ENCODE measurements at places on chromosomes 7 and 10.

DNA sequence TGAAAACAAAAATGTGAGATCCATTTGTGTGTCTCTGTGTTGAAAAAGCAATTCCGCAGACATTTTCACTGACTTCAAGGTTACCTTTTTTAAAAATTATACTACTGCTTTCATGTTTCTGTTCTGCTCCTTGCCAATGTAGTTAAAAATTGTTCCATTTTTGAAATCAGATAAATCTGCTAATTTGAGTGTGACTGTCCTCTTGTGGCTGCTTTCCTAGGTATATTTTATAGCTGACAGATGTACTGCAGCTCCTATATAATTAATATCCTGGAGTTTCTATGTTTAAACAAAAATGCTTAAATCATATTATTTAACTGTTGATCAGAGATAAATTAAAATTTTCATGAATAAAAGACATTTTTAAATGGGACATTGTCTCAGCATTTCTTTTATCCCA is 177.6 kb upstream of the LRRTM3 start:
- no peak for DNase-seq

GRCh38 chr7:131385039-131385605 is 57.4 kb downstream of the MKLN1 start:
- peak; percentile 49 for DNase-seq

DNA sequence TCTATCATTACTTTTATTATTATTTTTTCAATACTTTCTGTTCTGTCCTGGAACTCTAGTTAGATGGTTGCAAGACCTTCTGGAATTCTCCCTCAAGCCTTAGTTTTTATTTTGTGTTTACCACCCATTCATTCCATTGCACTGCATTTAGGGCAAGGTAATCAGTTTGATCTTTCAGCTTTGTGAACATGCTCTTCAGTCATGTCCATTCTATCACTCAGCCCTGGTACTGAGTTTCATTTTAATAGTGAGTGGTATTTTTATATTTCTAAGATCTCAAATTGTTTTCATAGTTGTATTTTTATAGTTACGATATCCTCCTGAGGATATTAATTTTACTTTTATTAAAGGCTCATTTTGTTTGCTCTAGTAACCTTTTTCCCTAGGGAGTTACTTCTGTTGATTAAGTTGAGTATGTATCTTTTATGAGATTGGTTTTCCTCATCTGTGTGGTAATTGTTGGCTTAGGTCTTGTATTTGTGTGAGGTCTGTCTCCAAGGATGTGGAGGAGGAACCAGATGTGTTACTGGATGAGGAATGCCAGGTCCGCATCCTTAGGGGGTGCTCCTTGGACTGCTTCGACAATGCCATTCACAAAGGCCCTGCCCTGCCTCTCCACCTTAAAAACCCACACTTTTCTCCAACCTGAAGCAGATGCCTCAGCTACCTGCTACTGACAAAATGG is 46.7 kb upstream of the RAB18 start:
- DNase-seq: no peak

DNA sequence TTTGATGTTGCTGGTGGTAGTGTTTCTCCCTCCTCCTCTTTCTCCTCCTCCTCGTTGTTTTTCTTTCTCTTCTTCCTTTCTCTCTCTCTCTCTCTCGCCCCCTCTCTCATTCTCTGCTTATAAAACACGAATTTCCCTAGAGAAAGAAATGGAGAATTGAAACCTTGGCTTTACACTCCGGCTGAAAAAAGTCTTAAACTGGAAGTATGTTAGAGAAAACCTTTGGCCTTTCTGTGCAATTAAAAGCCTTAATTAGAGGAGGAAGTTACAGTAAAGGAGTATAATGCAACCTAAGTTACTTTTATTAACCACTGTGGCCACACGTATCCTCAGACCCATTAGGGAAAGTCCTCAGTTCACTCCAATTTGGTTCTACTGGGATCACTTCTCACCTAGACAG is 501.7 kb upstream of the SORCS1 start:
- no peak for DNase-seq

DNA sequence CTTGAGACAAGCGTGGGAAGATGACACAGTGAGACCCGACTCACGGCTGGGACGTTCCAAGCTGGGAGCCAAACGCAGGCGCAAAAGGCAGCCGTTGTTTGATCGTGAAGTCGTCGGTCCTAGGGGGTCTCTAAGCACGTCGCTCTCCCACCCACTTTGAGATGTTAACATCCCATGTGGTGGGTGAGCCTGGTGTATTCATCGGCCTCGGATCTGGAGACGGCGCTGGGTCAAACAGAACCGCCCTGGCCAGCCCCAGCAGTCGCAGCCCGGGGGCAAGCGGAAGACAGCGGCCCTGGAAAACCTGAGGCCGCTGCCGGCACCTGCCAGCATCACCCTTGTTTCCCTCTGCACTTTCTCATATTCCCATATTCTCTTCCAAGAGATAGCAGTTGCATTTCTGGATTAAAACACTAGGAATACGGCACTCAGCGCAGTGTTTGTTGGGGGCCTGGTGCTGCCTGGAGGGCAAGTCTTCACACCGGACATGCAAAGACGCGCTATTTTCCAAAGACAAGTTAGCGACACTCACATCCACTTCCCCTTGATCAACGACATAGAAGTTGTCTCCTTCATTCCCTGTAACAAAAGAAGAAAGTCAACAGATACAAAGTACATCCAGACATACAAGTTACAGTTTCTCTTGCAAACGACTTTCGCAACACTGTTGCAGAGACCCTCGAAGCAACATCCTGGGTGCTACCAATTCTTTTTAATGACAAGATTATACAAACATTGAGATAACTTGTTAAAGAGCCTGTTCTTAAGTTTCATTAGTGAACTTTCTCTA is 86.2 kb upstream of the PDGFA start:
- DNase-seq: no peak

GRCh38 chr7:114026486-114027089 is 107.8 kb upstream of the PPP1R3A start:
- peak; percentile 65 for DNase-seq

- peak; percentile 57 for DNase-seq
Observed at GRCh38 chr7:107999779-108000560, 3.0 kb downstream of the LAMB1 start.

GRCh38 chr7:95867309-95867708 is 95.0 kb downstream of the DYNC1I1 start:
- no peak for DNase-seq

GRCh38 chr7:64736575-64736974 is 57.7 kb upstream of the ZNF138 start:
- no peak for DNase-seq

GRCh38 chr7:51082096-51082840 is 234.3 kb downstream of the COBL start:
- no peak for DNase-seq

- no peak for DNase-seq
Observed at GRCh38 chr7:79612022-79612421, 158.6 kb upstream of the MAGI2 start.

Data from cardiac fibroblast (primary cell).